ENCODE measurements at places on chromosomes 6 and 20.

DNA sequence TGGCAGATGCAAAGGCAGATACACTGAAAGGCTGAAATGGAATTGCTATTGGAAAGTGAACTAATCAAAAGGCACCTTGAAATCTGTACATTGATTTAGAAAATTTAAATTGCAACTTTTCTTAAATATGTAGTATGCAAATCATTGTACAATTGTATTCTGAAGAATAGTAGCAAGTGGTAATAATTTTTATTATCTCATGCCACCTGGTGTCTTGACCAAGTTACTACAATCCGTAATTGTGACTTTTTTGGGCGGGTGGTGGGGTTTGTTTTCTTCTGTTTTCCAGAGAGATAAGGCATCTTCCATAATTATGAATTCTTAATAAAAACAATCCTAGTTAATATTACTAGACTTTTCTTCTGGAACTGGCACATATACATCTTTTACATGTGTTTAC lies 12.5 kb upstream of the BCKDHB start:
- no peak for DNase-seq

DNA sequence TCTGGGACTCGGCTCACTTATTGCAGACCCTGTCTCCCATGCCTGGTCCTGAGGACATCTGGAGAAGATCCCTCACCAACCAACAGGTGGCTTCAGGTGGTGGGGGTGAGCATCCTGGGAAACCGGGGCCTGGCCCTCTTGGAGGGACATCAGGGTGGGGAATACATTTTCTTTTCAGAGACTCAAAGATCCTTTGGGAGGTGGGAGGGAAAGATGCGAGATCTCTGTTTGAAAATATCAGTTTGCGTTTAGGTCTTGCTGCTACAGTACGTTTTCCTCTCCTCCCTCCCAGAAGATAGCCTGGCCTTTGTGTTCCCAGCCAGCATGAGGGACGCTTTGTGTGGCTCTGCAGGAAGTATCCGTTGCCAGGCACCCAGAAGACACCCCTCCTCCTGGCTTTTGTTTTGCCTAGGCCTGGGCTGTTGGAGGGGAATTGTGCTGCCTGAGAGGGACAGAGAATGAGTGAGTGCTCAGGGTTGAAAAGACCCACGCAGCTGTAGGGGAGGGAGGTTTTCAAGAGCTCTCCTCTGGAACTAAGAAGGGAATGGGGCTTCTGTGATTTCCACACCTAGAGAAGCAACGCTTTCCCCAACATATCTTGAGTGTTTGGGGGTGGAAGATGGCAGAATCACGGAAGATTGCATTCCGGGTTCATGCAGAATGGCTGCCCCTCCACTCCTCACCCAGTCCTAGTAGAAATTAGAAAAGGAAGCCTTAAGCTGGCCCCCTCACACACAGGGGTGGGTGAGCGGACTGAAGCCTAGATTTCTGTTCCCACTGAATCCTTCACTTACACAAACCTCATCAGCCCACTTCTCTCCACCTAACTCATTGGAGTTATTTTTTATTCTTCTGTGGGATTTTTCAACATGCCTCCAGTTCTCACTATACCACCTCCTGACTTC lies 22.0 kb upstream of the SLC2A12 start:
- no peak for DNase-seq

DNA sequence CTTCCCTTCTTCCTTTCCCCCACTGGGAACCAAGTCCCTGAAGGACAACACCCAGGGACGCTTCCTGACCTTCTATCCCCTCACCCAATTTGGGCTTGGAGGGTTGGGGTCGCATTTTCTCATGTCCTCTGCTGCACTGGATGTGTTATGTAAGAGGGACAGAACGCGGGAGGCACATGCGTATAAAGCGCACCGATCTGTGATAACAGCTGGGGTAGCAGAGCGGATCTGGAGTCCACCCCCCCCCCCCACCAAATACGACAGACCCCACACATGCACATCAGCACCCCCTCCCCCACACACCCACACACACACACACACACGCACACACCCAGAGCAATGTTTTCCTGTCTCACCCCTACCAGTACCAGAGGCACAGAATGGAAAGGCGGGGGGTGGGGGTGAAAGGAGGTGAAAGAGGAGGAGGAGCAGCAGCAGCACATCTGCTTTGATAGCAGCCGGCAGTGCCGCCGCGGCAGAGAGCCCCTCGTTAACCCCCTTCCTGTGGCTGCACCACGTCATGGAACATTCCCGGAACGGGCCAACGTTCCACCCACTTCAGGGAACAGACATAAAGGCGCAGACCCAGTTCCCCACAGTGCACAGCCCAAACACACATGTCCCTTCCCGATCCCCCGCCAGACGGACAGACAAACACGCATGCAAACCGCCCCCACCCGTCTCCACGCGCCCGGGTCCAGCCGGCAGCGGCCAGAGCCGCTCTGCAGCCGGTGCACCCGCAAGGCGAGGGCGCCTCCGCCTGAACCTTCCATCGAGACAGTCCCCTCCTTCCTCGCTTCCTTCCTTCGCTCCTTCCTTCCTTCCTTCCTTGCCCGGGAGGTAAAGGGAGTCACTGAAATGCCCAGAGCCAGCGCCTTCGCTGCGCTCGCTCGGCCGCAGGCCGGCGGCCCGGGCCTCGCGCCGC lies 590 bp downstream of the HIVEP2 start:
- peak; percentile 74 for DNase-seq

DNA sequence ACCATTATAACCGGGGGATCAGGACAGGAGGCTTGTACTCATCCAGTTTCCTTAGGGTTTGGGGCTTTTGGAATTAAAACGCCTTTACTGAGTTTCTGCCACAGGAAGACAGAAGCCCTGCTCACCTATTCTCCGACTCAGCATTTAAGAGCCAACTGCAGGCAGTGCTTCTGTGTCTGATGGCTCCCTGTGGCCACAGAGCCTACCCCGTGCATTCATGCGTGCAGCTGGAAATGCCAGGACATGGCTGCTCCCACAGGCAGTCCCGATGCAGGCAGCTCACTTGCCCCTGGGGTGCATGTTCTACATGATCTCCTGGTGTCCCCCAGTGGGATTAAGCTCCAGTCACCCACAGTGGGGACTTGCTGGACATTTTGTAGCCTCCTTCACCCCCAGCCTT lies 22.2 kb downstream of the ZNF831 start:
- DNase-seq: no peak

DNA sequence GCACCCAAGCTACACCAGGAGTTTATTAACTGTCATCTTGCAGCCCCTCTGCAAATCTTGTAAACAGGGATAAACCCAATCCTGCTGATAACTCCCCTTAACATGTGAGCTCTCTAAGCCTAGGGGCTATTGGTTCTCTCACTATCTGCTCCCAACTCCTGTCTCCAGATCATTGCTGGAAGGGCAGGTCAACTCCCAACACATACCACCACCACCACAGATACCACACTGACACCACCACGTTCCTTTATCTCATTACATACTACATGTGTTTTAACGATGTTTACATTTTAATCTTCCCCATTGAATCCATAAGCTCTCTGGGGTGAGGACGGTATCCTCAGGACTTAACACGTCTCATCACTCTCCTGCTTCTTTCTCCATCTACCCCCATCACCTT lies 51.8 kb downstream of the SIM1 start:
- DNase-seq: no peak

- no peak for DNase-seq
Measured at GRCh38 chr6:36756786-36757185, 59.2 kb downstream of the RAB44 start.

DNA sequence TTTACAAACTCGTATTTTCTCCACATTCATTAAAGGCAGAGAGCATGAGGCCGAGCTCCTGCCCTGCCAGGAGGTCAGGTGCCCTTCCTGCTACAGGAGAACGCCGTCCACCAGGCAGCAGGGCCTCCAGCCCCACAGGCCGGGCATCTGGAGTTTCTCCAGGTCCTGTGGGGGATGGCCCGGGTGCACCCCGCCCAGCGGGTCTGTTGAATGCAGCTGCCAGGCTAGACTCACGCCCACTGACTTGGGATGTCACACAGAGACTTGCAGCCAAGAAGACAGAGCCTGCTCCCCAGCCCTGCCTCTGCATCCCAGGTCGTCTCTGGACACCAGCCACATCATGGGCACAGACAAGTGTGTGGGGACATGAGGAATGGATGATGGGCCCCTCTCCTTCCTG lies 376.4 kb downstream of the CDH4 start:
- DNase-seq: no peak

DNA sequence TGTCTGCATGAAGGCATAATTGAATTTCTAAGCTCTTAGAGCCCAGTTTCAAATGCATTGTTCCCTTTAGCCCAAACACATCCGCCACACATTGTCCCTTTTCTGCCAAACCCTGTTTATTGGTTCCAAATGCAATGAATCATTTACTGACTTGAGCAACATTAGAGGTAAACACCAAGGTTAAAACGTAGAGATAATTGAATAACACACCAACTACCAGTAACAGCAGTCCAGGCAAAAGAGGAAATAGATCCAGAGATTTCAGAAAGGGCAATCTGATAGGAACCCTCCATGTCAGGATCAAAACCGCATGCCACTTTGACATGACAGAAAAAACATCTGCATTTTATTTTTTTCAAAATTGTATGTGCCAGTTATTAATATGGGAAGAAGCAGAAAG lies 114.8 kb downstream of the PKHD1 start:
- no peak for DNase-seq

DNA sequence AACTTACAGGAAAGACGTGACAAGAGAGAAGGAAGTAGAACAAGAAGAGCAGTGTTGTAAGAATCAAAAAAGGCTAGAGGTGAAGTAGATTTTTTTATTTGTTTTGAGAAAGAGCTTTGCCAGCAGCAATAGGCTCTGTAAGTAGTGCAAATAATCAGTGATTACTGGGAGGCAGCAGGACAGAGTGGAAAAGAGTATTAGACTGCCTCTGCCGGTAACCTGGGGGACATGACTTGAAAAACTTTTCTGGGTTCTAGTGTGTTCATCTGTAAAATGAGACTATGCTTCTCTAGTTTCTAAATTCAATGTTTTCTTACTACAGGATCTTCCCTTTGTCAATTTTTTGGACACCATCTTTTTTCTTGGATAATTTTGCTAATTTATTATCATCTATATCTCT lies 5.8 kb upstream of the IRAK1BP1 start:
- DNase-seq: no peak

DNA sequence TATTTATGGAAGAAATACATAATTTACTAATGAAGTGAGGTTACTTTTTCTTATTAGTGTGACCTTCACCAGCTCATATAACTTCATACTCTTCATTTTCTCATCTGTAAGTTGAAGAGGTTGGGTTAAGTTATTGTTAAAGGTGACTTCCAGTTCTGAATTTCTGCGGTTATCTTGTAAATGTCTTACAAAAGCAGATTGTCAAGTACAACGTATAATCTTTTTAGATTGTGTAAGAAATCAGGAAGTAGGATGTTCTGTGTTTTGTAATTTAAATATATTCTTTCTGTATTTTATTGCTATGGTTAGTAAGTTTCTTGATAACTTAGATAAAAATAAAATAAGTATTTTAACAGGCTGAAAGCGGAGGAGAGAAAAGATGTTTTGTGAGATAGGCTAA lies 12.0 kb downstream of the WTAP start:
- DNase-seq: no peak

GRCh38 chr6:3165631-3166534 lies 8.5 kb upstream of the TUBB2A start:
- DNase-seq: no peak

GRCh38 chr20:1313236-1313964 lies 15.5 kb downstream of the SDCBP2 start:
- DNase-seq: peak; percentile 35

DNA sequence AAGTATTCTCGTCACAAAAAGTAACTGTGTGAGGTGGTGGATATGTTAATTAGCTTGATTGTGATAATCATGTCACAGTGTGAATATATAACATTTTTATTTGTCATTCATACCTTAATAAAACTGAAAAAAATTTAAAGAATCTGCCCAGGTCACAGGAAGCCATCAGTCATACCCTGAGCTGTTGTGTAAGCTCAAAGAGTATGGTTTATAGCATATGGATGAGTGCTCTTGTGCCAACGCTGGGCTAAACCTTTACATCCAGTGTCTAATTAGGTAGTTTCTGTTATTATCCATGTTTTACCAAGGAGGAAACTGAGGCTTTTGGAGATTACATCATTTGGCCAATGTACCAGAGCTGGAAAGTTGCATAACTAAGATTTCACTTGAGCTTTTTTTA lies 11.4 kb downstream of the PKIG start:
- no peak for DNase-seq

DNA sequence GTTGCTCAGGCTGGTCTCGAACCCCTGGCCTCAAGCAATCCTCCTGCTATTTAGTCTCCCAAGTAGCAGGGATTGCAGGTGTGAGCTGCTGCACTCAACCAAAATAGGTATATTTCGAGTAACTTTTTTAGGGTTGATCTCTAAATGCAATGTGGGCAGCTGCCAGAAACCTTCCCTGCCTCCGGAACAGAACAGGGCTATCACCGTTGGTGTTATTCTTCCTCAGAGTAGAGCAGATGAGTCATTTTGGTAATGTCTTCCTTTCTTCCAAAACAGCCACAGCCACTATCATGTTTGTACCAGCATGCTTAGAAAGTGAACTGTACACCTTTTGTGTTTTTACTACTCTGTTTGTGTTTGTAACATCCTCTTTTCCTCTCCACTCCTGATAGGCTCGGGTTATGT lies 44.1 kb downstream of the SNX9 start:
- DNase-seq: no peak

- DNase-seq: no peak
Measured at GRCh38 chr6:27135087-27135657, 112.3 kb upstream of the PRSS16 start.

- no peak for DNase-seq
Measured at GRCh38 chr6:161630674-161631073, 356.8 kb upstream of the AGPAT4 start.

- DNase-seq: no peak
Measured at GRCh38 chr20:10550204-10551118, 115.4 kb downstream of the SLX4IP start.

- DNase-seq: no peak
Measured at GRCh38 chr6:3090013-3090412, 21.7 kb downstream of the RIPK1 start.

DNA sequence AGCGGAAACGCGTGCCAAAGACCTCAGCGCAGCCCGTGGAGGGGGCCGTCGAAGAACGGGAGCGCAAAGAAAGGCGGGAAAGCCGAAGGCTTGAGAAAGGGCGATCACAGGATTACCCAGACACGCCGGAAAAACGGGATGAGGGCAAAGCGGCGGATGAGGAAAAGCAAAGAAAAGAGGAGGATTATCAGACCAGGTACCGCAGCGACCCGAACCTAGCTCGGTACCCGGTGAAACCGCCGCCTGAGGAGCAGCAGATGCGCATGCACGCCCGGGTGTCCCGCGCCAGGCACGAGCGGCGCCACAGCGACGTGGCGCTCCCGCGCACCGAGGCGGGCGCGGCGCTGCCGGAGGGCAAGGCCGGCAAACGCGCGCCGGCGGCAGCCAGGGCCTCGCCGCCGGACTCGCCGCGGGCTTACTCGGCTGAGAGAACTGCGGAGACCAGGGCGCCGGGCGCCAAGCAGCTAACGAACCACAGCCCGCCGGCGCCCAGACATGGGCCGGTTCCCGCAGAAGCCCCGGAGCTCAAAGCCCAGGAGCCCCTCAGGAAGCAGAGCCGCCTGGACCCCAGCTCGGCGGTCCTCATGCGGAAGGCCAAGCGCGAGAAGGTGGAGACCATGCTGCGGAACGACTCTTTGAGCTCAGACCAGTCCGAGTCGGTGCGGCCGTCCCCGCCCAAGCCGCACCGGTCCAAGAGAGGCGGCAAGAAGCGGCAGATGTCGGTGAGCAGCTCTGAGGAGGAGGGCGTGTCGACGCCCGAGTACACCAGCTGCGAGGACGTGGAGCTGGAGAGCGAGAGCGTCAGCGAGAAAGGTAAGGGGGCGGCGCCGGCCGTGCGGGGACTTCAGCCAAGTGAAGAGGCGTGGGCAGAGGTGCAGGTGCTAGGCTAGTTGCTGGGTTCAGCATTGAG lies 296.2 kb downstream of the RIMS1 start:
- no peak for DNase-seq

- no peak for DNase-seq
Measured at GRCh38 chr6:33481192-33481591, 26.8 kb downstream of the ZBTB9 start.
